ENCODE measurements at places on chromosomes 1 and 21.

- DNase-seq, result no peak
Observed at GRCh38 chr1:244112636-244113035, 61.6 kb downstream of the ZBTB18 start.

GRCh38 chr1:94031591-94031990, 89.4 kb downstream of the ABCA4 start:
- no peak for DNase-seq

DNA sequence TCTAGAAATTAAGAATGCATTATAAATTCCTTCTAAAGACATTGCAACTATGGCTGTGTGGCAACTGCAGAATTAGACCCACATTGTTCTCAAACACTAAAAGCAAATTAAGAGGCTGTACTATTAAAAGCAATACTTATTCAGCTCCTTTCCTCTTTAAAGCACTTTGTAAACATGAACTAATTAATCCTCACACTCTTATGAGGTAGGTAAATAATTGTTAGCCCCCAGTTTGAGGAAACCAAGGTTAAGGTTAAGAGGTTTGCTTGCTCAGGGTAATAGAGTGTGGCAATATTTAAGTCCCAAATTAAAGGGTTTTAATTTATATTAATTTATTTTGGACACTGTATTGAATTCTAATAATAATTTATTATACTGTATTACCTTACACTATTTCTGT, 553.8 kb downstream of the LRRIQ3 start:
- no peak for DNase-seq

DNA sequence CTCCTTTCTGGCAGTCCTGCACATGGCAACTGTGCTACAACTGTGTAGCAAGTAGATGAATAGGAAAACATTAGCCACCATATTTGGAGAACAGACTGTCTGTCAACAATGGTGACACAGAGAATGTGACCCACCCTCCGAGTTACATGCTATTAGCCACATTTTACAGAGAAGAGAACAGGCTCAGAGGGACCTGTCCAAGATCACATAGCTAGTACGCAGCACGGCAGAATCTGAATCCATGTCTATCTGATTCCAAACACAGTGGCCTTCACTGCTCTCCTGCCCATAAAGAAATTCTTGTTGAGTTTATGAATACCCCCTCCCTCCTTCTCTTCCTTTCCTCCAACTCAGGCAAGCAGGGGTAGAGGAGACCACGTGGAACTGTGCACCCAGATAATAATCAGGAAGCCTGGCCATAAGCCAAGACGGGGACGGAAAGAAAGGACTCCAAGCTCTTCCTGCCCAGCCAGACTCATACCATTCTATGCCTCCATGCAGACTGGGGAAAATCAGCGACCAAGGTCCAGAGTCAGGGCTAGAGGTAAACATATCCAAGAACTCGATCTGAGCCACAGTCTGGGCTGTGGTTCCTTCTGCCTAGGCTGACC, 78.8 kb downstream of the TRABD2B start:
- DNase-seq, result no peak

DNA sequence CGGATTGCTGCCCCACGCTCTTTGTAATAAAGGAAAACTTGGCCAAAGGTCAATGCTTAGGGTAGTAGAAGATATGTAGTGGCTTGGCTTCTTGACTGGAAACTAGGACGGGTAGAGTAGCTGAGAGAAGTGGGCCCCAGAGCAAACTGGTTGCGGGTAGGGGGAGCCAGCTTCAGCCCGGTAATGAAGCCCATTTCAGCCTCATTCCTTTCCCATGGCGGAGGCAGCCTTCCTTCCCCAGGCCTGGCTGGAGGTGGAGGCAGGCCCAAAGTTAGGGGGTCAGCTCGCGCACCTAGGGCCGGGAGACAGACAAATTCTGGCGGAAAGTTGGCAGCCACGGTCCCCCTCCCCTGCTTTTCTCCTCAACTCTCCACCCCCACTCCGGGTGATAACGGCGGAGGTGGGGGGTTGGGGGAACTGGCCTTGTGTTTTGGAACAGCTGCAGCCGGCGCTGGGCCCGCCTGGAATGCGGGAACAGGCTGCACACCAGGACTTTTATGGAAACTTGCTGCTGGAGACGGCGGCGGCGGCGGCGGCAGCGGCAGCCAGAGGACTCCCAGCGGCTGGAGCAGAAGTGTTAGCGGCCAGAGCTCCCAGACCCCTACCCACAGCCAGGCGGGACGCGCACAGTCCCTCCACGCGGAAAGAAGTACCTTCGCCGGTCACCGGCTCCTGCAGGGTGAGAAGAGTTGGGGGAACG, at the start of gene NEXN:
Gene NEXN, plus strand, starts transcription at position 544 of the 700 bp plus-strand sequence. CDS start 27,483 bp downstream, outside the sequence.
- peak; percentile 89 for DNase-seq

DNA sequence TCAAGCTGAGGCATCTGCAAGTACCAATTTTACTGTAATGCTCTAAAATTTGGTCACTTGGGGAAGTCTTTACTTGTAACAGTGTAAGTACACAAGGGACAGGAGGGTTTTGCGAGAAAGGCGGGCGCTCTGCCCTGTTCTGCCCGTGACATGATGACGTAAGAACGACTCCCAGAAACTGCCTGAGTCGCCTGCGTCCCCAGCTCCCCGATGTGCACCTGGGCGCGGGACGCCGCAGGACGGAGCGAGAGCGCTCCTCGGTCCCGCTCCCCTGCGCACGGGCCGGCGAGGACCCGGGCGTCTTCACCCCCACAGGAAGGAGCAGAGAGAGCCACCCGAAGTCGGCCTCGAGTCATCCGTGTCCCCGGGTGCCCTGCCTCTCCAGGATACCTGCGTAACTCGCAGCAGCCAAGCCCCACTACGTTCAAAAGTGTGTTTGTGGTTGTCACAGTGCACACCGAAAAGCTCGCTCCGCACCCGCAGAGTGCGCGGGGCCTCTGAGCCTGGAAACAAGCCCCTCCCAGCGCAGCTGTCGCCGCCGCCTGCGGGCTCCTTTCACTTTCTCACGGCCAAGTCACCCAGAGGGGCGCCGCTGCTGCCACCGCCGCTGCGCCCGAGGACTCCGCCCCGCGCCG, 3.3 kb upstream of the ZBTB18 start:
- no peak for DNase-seq

- no peak for DNase-seq
Observed at GRCh38 chr21:45892156-45892915, 89.2 kb upstream of the COL6A1 start.

DNA sequence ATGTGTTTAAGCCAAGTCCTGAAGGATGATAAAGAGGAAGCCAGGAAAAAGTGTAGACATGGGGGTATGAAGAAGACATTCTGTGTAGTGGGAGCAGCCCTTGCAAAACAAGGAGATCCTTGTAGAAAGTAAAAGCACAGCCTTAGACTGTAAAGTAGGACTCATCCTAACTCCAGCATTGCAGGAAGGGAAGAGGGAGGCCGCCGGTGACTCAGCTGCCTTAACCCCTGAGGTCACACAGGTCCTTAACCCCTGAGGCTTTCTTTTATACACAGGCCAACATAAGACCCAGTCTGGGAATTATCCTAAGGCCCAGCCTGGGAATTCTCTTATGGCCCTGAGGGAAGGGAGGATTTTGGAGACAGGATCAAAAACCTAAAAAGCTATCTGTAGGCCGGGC, 18.0 kb downstream of the PGM1 start:
- DNase-seq, result no peak

GRCh38 chr21:16302851-16303282, 573.1 kb downstream of the USP25 start:
- DNase-seq, result no peak

GRCh38 chr1:234342774-234343173, 30.5 kb upstream of the COA6 start:
- DNase-seq, result no peak

- DNase-seq, result no peak
Observed at GRCh38 chr1:32104127-32104526, 3.7 kb upstream of the KPNA6 start.

DNA sequence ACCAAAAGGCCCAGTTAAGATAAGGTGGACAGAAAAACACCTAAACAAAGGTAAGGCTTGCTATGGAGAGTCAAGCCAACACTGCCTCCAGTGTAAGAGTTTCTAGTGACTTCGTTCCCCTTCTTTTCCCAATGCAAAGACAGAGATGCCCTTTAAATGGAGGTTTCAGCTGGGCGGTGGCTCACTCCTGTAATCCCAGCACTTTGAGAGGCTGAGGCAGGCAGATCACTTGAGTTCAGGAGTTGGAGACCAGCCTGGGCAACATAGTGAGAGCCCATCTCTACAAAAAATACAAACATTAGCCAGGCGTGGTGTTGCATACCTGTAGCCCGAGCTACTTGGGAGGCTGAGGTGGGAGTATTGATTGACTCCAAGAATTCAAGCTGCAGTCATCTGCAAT, 24.0 kb upstream of the COL6A1 start:
- no peak for DNase-seq

DNA sequence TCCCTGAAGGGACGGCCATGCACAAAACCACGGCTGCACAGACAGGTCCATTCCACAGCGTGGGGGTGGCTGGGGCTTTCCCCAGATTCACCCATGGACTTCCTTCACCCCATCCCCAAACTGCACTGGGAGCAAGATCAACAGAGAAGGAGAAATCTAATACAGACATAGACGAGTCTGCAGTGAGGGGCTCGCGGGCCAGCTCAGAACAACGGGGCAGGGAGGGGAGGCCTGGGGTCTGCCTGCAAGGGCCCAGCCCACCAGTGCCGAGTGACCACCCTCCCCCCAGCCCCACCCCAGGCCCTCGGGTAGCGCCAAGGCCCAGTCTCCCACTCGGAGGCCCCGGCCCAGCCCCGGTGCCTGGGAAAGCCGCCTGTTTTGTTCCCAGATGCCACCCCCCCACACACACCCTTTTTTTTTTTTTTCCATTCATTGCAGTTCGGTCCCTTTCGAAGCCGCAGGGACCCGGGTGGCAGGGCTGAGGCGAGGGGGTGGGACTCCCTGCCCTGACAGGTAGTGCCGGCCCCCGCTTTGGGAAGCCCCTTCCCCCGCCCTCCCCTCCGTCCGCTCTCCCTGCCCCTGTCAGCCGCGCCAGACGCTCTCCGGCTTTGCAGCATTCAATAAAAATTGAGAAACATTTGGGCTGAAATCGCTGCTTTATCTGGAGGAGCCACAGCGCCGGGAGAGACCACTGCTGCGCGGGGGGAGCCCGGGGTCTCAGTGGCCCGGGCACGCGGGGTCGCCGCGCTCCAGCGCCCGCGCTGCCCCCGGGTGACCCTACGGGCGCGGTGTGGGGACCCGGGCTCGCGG, 543 bp upstream of the EPHB2 start:
- peak; percentile 87 for DNase-seq

- DNase-seq, result no peak
Observed at GRCh38 chr1:244817415-244817894, 18.0 kb upstream of the COX20 start.

DNA sequence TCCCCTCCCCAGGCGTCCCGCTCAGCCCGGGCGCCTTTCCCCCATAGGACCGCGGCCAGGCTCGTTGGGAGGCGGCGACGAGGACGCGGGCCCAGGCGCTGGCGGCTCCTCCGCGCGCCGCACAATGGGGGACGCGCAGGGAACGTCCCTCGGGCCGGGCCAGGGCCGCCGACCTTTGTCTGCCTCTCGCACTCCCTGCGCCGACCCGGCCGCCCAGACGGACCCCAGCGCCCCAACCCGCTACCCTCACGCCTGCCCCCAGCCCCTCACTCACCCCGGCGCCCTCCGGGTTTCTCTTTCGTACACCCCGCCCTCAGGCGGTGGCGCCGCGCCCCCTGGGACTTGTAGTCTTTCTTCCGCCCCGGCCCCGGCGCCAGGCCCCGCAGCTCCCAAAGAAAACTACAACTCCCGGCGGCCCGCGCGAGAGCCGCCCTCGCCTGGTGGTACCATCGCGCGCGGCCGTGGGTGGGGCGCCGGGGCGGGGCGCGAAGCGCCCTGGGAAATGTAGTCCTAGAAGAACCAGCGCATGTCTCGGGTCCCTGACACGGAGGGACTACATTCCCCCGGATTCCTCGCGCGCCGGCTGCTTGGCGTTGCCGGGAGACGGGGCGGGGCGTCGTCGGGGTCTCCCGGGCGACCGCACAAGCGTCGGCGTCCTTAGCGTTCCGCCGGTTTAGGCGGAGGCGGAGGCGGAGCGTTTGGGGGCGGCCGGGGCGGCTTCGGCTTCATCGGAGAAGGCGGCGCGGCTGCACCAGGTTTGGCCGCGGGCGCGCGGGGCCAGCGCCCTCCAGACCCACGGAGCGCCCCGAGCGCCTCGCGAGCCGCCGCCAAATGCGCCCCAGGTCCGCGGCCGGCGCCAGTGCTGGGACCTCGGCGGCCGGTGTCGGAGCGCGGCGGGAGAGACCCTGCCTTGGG, at the start of gene C1orf159:
Gene C1orf159, minus strand, starts transcription at position 304 of the 915 bp plus-strand sequence. CDS start 24,546 bp downstream, outside the sequence.
- peak; percentile 100 for DNase-seq

DNA sequence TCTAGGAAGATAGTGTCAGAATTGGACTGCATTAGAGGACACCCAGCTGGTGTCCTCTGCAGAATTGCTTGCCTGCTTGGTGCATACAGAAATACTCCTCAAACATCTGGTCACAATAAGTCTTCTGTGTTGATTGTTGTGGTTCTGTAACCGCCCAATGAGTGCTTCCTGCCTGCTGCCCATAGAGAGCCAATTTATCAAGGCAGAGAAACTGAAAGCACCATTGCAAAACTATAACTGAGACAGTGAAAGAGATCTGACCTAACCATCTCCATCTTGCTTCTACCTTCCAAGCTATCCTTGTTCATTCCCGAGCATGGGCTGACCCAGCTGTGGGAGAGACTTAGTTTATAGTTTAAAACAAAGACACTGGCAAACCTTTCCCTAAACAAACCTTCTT, 462.4 kb upstream of the RGS18 start:
- no peak for DNase-seq

GRCh38 chr21:23801292-23801691, 1806.0 kb downstream of the MRPL39 start:
- no peak for DNase-seq
